CD4-positive, alpha-beta T cell treated with Interleukin-4 for 1 hour (primary cell): ENCODE measurements at places on chromosomes 5 and 9.

GRCh38 chr9:120758544-120758943 lies 34.7 kb downstream of the FBXW2 start:
- no peak for DNase-seq

DNA sequence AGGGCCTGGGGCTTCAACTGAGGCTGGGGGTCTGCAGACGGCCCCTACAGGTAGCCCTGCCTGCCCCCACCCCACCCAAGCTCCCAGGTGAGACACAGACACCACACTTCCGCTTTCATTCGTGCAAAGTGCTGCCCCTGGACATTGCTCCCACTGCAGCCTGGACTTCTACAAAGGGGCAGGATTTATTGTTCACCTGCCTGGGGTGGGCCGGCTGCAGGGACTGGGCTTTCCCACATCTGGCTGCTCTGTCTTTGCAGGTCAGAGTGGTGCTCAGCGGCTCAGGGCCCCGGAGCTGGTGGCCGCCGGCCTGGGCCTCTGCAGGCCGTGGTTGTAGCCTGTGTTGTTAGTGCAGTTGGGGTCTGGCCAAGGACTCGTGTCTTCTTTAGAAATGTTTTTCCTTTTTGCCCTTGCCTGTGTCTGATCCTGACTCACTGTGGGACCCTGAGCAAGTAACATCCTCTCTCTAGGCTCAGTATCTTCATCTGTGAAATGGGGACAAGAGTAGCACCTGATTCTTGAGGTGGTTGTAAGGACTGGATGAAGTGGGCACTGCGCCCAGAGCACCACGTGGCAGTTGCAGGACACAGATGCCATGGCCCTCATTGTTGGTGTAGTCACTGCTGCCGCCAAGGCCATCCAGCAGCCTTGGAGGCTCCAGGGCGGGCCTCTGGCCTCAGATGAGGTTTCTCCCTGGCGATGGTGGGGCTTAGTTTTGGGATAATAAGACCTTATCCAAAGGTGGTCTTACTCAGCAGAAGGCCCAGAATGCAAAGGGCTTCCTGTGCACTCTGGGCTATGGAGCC lies 143.9 kb downstream of the CACNA1B start:
- no peak for DNase-seq

DNA sequence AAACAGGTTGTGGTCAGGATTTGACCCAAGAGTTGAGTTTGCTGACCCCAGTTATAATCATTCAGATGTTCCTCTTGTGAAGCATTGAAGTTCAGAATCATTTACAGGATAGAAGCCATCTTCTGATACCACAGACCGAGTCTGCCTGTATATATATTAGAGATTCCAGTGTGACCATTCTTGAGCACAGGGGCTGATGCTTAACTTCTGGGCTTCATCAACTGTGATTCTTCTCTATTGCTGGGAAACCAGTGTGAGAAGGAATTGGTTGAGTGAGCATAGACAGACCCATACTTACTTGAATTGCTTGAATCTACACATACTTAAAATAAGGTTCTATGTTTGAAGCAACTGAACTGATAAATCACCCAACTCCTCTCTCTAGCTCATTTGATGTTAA lies 27.9 kb upstream of the PCAT7 start:
- no peak for DNase-seq

GRCh38 chr5:134878403-134878802 lies 4.2 kb downstream of the TXNDC15 start:
- no peak for DNase-seq

DNA sequence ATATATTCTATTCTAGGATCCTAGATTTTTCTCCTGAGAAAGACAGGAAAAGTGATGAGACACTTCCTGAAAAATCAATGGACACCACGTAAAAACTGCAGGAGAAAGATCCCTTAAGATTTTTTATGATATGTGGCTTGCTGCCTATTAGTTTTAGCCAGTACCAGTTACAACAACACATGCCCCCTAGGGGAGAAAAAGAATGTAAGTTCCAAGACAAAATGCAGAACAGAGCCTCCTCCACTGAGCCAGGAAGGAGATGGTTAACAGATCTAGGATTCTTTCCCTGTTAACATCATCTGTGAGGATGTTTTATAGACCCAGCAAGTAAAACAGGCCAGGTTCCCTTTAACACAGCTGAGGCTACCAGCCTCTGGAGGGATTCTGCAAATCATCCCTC lies 574.7 kb downstream of the TLE4 start:
- DNase-seq = no peak

DNA sequence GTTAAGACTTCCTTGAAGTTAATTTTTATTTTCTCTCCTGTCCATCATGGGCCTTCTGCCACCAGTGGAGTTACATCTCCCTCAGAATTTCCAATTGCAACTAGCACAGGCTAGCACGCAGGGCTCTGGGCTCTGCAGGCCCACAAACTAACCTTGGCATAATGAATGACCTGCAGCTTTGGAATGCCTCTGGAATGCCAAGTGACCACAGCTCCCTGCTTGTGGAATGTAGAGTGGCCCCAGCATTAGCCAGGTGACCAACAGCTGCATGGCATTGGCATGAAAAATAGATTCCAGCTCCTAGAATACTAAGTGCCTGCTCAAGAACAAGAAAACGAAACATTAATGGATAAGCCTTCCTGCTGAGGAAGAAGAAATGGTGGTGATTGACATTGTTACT lies 726.1 kb downstream of the BRINP1 start:
- no peak for DNase-seq

DNA sequence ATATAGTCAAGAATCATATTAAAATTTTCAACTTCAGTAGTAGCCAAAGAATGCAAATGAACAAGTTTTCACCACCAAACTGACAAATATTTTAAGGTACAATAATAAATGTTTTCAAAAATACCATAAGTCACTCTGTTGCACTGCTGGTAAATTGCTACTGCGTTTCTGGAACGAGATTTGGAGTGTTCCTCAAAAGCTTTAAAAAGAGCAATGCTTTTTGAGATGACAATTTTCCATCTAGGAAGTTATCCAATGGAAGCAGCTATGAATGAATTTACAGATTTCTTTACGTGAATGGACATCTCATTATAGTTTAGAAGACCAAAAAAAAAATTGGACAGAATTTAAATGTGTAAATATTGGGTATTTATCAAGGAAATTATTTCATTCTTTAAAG lies 173.2 kb upstream of the OR13F1 start:
- DNase-seq = no peak

DNA sequence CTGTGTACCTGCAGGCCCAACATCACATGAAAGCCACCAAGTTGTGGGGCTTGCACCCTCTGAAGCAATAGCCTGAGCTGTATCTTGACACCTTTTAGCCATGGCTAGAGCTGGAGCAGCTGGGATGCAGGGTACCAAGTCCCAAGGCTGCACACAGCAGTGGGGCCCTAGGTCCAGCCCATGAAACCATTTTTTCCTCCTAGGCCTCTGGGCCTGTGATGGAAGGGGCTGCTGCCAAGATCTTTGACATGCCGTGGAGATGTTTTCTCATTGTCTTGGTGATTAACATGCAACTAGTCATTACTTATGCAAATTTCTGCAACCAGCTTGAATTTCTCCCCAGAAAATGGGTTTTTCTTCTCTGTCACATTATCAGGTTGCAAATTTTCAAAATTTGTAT lies 387.2 kb upstream of the RIOK2 start:
- DNase-seq = no peak

- no peak for DNase-seq
Measured at GRCh38 chr5:102916109-102916508, 161.0 kb downstream of the PAM start.

- DNase-seq = no peak
Measured at GRCh38 chr5:173864126-173865050, 23.8 kb upstream of the CPEB4 start.

- DNase-seq = no peak
Measured at GRCh38 chr9:86749894-86750255, 197.4 kb downstream of the GAS1 start.
